NCI-H226 (cell line): ENCODE measurements at places on chromosomes 7 and 10.

GRCh38 chr10:129792141-129792540 is 171.9 kb downstream of the EBF3 start:
- DNase-seq = no peak

DNA sequence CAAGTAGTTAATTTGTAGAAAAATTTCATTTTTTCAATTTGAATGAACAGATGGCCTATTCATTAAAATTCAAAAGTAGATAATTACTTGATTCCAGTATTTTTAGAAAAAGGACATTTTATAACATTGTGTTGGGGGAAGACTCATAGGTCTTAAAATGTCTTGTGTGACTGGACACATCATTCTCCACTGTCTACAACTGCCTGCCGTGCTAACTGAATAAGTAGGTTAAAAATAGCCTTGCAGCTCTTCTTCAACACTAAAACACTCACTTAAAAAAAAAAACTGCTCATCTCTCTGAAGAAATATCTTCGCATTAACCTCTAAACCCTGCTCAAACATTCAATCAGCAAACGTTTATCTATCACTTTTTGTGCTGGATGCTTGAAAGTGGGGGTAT is 253.8 kb downstream of the CSTF2T start:
- DNase-seq = no peak

GRCh38 chr7:17371671-17372524 is 73.4 kb downstream of the AHR start:
- peak; percentile 100 for DNase-seq

DNA sequence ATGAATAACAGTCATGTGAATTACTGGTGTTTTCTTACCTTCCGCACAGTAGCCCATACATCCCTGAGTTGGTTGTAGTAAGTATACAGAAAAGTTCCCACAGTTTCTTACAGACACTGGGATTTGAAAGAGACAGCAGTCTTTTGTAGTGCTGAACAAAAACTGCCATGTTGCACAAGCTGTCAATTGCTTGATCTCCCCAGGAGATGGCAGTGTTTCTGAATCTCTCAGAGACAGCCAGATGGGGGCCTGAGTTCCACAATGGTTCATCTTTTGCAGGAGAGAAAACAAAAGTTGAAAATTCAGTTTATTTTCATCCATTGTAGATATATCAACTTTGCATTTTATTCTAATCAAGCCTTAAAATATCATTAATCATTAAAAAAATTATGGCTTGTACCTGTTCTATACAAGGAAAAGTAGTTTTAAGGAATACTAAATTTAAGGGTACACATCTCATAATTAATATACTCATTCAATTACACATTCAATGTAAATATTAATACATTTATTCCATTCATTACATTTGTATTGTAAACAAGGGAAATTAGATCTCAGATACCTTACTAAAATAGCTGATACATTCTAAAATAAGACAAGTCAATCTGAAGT is 14.5 kb downstream of the VWDE start:
- peak; percentile 61 for DNase-seq

- no peak for DNase-seq
Observed at GRCh38 chr7:2112261-2113198, 120.2 kb downstream of the MAD1L1 start.

DNA sequence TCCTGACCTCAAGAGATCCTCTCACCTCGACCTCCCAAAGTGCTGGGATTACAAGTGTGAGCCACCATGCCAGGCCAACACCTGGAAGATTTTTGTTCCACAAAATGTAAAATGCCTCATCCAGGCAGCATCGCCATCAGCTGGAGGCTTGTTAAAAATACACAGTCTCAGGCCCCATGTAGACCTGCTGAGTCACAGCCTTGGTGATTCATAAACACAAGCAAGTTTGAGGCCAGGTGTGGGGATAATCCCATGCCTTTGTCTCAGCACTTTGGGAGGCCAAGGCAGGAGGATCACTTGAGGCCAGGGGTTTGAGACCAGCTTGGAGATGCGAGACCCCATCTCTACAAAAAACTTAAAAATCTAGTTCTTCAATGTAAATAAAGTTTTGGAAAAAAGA is 49.1 kb upstream of the FOXK1 start:
- peak; percentile 83 for DNase-seq

DNA sequence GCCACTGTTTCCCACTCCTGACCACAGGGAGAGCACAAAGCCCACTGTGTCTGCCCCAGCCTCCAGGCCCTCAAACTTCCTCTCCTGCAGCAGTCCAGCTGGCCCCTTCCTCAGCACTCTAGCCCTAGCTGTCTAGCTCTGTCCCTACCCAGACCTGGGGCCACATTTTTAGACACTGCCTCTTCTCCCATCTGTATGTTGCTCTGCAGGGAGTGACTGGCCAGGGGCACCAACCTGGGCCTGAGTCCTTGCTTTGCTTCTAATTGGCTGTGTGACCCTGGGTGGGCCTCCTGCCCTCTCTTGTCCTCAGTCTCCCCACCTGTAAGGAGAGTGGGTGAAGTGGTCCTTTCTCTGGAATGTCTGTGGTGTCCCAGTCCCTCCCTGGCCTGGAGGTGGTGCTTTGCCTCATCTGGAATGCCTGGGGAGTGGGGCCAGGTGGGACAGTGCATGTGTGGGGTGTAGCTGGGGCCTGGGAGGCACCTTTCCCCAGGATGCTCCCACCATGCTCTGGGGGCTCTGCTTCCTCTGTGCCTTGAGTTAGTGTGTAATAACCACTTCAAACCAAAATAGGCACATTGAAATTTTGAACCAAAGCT is 25.1 kb downstream of the AQP1 start:
- DNase-seq = no peak
